Left renal cortex interstitium (tissue), 4 donors: ENCODE measurements at places on chromosomes 4 and X. TPM values are rescaled to one million over a fixed set of nuclear protein-coding genes. Genes with fewer than 3 reads are reported as not detected.

- no peak for DNase-seq
Observed at GRCh38 chrX:107805179-107805578, 20.5 kb upstream of the MID2 start.

DNA sequence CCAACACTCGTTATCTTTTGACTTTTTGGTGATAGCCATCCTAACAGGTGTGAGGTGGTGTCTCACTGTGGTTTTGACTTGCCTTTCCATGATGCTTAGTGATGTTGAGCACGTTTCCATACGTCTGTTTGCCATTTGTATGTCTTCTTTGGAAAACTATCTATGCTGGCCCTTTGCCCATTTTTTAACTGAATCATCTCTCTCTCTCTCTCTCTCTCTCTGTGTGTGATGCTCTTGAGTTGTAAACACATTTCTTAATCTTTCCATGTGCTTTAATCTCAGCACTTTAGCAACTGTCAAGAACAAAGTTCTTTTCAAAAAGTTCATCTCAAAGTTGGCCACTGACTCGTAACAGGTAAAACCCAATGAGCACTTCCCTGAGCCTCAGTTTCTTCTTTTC lies 10.5 kb downstream of the SORBS2 start:
- no peak for DNase-seq

- no peak for DNase-seq
Observed at GRCh38 chr4:95728145-95728544, 111.7 kb upstream of the PDHA2 start.

GRCh38 chrX:101385795-101386541 lies at the start of gene BTK:
TSS of gene BTK (minus strand) at chrX:101386191. CDS start at chrX:101375284, 10,907 bp downstream.
- no peak for DNase-seq

DNA sequence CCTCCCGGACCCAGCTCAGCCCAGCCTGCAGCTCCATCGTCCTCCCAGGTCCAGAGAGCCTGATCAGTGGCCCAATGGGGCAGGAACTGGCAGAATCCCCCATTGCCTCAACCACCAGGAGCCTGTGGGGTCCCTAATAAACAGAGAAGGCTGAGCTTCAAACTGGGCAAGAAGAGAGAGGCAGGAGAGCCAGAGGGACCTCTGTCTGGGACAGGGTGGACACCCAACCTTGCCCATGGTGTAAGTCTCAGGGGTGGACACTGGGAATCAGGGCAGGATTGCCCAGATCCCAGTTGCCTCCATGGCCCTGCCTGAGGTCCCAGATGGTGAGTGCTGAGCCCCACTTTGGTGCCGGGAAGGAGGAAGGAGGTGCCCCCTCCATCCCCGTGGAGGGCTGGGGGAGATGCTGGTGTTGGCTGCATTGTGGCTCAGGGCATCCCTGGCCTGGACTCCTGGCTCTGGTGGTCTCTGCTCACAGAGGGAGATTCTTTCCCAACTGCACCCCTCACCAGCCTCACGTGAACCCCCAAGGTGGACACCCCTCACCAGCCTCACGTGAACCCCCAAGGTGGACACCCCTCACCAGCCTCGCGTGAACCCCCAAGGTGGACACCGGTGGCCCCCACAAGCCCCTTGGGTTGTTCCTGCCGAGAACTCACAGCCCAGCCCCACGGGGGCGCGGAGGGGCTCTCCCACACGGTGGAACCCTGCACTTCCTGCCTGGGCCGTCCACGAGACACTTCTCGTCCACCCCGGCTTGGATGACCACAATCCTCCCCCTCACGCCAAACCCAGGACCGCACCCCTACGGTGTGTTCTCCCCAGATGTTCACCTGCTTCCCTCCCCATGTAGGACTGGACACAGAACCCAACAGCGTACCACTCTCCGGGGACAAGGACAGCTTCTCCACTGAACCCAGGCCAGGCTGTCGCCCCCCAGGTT lies 5.4 kb downstream of the CPLX1 start:
- DNase-seq = no peak

- no peak for DNase-seq
Observed at GRCh38 chr4:4428966-4429875, 42.3 kb downstream of the NSG1 start.

CTSO gene
- 40.4 TPM for polyA plus RNA-seq

TEX13C gene
- polyA plus RNA-seq = not detected
